ENCODE measurements at places on chromosomes 11 and 22.

DNA sequence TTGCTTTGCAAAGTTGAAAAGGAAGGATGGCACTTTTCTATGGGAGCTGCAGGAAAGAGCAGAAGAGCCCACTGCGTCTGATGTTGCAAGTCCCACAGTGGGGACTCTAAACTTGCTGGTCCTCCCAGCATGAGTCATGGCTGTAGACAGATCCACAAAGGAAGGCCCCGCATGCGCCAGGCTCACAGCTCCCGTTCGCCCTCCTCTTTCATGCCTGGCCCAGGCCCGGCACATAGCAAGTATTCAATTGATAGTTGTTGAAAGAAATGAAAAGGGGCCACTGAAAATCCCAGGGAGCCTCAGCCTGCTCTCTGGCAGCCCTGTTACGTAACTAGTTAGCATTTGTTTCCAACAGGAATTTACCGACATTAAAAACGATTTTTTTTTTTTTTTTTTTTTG is 18.9 kb downstream of the AP1B1 start:
- peak; percentile 85 for DNase-seq

DNA sequence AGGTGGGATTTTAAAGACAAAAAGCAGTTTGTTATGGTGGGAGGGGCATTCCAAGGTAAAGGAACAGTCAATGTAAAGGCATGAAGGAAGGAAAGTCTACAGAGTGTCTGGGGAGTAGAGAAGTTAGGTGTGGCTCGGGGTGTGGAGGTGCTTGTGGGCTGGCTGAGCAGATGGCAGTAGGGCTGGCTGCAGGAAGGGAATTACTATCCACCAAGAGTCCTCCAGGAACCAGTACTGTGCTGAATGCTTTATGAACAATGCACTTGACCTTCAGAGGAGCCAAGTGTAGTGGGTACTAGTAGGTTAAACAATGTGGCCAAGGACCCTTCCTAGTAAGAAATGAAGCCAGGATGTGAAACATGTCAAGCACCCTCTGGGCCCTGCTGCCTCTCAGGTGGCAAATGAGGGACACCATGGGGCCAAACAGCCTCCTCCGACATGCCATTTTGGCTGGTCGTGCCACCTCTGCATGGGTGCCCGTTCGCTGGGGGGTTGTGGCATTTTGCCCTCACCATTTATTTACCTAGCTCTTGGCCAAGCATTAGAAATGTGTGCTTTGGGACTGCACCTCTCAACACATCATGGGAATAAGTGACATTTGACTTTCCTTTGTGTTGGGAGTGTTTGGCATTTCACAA is 123.6 kb upstream of the TENM4 start:
- DNase-seq: no peak

- no peak for DNase-seq
These were observed 7.2 kb upstream of the BID start for GRCh38 chr22:17781319-17782031.

GRCh38 chr22:27642104-27642800 is 159.3 kb downstream of the MN1 start:
- DNase-seq: no peak

GRCh38 chr11:99937330-99937729 is 749.8 kb upstream of the ARHGAP42 start:
- DNase-seq: no peak

DNA sequence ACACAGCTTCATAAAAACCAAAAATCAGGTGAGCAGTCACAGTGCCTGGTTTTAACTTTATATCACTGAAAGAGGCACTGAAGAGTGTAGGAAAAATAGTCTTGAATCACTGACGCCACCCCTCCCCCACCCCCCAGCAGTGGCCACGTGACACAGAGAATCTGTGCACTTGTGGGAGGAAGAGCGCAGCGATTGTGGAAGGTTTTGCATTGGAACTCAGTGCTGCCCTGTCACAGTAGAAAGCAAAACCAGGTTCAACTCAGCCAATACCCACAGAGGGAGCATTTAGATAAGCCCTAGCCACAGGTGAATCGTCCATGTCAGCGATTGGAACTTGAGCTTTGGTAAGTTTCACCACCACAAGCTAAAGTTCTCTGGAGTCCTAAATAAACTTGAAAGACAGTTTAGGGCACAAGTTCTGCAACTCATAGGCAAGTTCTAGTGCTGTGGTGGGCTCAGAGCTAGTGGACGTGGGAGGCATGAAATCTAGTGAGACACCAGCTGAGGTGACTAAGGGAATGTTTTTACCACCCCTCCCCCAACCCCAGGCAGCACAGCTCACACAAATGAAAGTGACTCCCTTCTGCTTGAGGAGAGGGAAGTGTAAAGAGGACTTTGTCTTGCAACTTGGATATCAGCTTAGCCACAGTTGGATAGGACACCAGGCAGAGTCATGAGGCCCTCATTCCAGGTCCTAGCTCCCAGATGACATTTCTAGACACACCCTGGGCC is 13.3 kb downstream of the OR52B2 start:
- DNase-seq: peak; percentile 41

DNA sequence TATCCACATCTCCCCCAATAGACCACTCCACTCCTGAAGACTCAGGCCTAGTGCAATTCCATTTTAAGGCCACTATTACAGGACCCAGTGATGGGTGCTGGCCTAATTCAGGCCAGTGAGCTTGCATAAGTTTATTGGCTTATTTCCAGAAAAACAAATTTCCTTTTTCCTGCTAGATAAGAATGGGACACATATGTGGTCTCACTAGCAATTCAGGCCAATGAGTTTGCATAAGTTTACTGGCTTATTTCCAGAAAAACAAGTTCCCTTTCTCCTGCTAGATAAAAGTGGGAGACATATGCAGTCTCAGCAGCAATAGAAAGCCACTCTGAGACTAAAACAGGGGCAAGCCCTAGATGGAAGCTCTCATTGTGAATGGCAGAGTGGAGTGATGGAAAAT is 22.4 kb downstream of the ADM start:
- peak; percentile 50 for DNase-seq

- DNase-seq: peak; percentile 95
These were observed 5.6 kb upstream of the ANKRD13D start for GRCh38 chr11:67283481-67283963.

- no peak for DNase-seq
These were observed 121.8 kb upstream of the NTM start for GRCh38 chr11:131248588-131248987.

GRCh38 chr22:27748349-27748748 is 53.2 kb downstream of the MN1 start:
- no peak for DNase-seq

GRCh38 chr22:20530368-20531153 is 23.2 kb downstream of the MED15 start:
- no peak for DNase-seq

- DNase-seq: no peak
These were observed 27.3 kb upstream of the NFAM1 start for GRCh38 chr22:42459287-42460063.

GRCh38 chr11:38123673-38124072 is 1525.6 kb upstream of the RAG2 start:
- DNase-seq: no peak

DNA sequence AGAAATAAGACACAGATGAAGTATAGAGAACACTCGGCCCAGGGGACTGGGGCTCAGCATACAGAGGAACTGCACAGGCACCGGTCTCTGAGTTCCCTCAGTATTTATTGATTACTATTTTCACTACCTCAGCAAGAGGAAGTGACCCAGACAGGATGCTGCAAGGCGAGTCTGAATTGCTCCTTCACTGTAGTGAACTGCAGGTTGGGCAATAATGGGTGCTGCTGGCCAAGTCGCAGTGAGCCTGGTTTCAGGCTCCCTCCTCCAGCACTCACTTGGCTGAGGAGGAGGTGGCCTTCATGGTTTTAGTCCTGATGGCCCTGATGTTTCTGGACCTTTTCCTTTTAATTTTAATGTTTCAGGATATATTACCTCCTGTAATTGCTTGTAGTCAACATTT is 10.4 kb downstream of the OR52K2 start:
- peak; percentile 93 for DNase-seq

DNA sequence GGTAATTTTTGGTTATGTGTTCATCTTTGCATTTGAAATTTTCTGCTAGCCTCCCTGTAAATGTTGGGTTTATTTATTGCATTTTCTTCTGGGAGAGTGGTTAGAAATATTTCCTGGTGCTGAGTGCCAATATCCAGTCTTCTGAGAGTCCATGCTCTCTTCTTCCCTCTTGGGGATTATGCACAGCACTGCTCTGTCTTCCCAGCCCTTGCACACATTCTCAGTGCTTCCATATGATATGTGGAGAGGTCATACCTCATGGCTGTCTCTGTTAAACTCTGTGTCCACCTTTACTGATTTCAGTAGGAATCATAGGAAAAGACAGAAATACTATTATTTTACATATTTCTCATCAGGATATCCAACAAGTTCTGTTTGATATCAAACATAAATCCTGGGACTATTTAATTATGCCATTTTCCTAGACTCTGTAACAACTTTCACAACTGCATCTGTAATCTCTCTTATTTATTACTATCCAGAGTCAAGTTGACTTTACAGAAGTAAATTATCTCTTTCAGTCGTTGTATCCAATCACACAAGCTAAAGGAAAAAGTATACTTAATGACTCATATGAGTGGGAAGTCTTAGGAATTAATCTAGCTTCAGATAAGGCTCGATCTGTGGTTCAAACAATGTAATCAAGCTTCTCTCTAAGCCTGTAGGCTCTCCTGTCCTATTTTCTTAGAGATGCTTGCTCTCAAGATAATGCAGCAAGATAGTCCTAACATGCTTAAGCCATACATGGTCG is 2.7 kb upstream of the NXPE1 start:
- DNase-seq: no peak

- DNase-seq: no peak
These were observed 18.6 kb downstream of the CREB3L1 start for GRCh38 chr11:46296059-46296527.

- no peak for DNase-seq
These were observed 3.4 kb downstream of the PHF21A start for GRCh38 chr11:46117842-46118241.

DNA sequence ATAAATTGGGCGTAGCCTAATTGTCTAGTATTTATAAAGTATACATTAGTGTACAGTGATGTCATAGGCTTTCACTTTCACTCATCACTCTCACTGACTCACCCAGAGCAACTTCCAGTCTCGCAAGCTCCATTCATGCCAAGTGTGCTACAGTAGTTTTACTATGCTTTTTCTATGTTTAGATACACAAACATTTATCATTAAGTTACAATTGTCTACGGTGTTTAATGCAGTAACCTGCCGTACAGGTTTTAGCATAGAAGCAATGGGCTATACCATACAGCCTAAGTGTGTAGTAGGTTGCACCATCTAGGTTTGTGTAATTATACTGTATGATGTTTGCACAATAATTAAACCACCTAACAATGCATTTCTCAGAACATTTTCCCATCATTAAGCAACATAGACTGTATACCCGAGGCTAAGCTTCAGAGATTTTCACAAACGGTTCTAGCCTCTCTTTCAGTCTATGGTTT is 17.5 kb downstream of the OR9G1 start:
- no peak for DNase-seq

DNA sequence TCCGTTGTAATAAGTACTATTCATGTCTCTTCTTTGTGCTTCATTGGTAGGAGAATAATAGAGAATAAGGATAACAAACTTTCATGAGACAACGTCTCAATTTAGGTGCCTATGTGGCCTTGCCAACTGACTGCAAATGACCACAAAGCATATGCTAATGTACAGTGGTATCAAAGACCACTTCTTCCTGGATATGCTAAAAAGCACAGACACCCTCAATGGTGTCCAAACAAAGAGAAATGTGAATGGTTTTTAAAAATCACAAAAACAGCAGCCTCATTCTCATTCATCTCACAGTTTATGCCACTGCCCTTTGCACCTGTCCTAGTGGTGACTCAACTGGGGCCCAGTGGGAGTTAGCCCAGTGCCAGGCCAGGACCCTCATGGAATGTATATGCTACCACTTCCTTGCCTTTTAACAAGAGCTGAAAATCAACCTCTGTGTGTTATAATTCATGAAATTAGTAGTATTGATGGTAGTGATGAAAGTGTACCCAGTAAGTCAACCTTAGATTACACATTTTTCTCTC is 65.2 kb upstream of the MTMR2 start:
- DNase-seq: no peak

DNA sequence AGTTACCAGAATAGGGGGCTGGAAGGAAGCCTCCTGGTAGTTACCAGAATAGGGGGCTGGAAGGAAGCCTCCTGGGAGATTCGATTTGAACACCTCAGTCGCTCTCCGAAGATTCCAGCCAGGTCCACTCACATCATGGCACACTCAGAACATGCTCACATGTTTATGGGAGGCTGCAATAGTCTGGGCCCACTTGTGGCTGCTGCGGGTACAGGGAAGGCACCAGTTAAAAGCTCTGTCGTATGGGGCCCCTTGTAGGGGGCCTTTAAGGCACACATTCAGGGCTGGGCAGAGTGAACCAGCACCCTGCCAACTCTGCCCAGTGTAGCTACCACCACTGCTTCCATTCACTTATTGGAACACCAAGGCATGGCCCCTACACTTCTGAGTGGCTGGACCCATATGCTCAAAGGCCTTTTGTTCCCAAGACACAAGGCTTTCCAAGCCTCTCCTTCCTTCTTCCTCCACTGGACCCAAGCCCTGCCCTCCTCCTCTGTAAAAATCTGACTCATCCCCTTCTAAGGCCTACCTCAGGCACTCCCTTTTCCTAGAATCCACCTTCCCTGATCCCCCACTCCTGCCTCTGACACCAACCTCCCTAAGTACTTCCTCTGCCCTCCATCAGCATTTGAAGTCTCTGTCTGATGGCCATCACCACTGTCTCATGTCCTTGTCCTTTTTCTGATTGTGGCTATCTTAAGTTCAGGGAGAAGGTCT is 28.0 kb downstream of the USP35 start:
- DNase-seq: no peak

GRCh38 chr22:30297991-30298701 is 8.8 kb upstream of the CASTOR1 start:
- DNase-seq: no peak

DNA sequence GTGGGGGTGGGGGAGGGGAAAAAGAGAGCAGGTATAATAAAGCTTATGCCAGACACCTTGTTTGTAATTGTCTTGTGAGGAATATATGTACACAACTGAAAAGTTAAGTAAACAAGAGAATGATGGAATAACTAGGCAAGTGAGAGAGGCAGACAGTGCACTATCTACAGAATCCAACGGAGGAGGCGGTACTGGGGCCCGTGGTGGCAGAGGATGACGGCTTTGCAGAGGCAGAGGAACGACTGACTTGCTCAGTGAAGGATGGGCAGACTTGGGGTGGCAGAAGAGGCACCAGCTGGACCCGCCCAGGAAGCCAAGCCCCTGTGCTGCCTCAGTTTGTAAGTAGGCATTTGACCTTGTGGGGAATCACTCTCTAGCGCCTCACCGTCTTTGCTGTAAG is 297.6 kb downstream of the ST3GAL4 start:
- no peak for DNase-seq

GRCh38 chr11:34311126-34311525 is 46.7 kb downstream of the ABTB2 start:
- DNase-seq: no peak

DNA sequence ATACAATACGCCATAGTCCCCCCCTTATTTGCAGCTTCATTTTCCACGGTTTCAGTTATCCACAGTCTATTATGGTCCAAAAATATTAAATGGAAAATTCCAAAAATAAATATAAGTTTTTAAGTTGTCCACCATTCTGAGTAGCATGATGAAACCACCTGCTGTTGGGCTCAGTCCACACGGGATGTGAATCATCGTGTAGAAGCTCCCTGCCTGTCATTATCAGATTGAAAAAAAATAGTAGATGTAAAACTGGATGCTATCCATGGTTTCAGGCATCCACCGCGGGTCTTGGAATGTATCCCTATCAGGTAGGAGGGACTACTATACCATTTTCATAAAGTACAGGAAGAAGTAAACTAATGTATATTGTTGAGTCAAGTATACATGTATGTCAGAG is 127.4 kb downstream of the TTC17 start:
- no peak for DNase-seq

- no peak for DNase-seq
These were observed 1.7 kb upstream of the LRRC74B start for GRCh38 chr22:21043860-21044535.

Data from HL-60 (cell line).